ENCODE measurements at places on chromosomes 2 and 18. TPM values are rescaled to one million over a fixed set of nuclear protein-coding genes. Genes with fewer than 3 reads are reported as not detected.

The ZNF396 gene
- total RNA-seq, result 1.2 TPM

DNA sequence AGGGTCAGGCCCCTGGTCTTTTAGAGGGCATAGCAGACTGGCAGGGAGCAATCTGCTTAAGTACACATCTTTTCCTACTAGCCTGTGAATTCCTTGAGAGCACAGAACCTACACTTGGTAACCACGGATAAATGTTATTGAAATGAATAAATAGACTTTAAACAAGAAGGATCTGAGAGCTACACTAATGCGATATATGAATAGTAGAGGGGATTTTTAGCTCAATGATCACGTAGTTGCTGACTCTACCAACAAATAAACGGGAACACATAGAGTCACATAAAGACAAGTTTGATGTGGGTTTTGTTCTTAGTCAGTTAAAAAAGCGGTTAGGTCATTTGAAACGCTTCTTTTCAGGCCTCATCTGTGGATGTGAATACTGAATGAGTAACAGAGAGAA, 290.3 kb upstream of the CCDC68 start:
- no peak for DNase-seq

DNA sequence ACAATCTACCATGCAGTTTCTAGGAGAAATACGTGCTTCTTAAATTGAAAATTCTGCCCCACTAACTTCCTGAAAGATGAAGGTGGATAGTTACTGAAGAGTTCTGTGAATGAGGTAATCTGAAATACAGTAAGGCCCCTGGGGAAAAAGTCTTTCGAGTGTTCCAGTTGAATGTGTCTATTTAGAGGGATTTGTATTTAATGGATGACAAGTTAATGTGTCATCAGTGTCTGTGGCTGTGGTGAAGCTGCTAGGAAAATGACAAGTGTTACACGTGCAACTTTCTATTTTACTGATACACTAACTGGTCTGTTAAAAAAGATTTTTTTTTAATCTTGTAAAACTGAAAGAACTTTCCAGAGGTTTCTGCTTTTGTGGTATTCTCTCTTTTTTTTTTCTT, 384.6 kb downstream of the STK39 start:
- DNase-seq, result no peak

GRCh38 chr18:3250237-3251107, 2.9 kb downstream of the MYL12A start:
- no peak for DNase-seq

DNA sequence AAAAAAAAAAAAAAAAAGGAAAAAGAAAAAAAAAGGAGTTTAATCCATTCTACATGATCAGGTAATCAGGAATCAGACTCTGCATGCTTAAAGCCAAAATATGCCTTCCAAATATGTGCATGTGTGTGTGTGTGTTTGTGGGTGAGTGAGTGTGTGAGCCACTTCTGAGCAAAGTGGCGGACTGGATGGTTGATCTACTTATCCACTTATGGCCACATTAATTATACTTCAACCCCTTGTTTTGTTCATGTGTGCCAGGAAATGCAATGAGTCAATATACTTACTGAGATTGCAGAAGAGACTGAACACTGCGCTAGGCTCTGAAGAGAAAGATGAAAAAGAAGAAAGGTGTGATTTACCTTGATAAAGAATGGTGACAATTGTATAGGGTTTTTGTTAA, 586.5 kb upstream of the NXPH2 start:
- no peak for DNase-seq

GRCh38 chr2:71468279-71469015, 15.1 kb downstream of the DYSF start:
- DNase-seq, result no peak

DNA sequence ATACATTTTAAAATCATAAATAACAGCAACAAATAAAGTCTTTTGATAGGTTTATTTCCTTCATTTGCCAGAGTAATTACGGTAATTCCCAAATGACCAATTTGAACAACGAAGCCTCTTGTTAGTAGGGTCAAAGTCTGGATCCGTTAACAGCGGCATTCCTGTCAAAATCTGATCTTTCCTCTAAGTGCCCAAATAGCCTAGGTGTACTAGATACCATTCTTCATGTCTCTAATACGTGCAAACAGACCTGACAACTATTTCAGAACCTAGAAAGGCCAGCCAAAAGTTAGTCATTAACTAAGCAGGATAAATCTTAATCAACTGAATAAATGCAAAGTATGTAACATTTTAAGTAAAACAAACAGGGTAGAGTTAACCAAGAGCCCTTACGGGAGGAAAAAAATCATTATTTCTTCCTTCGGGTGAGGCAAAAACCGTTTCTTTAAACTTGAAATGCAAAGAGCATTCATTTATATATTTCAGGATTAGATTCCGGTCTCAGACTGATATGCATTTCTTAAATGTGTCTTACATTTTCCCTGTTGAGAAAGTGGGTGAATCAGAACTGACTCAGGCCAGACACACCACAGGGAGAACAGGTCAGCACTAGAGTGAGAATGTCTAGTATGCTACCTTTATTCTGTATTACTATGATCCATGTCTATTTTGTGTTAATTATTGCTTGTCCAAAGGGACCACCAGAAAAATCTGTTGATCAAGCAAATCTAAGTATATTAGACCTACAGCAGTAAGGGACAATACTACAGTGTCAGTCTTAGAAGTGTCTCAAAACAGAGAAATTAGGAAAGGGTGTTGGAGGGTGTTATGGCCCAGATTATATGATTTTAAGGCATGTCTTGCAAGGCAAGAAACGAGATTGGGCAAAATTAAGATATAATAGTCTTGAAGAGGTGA, 141.5 kb upstream of the NDUFV2 start:
- no peak for DNase-seq

DNA sequence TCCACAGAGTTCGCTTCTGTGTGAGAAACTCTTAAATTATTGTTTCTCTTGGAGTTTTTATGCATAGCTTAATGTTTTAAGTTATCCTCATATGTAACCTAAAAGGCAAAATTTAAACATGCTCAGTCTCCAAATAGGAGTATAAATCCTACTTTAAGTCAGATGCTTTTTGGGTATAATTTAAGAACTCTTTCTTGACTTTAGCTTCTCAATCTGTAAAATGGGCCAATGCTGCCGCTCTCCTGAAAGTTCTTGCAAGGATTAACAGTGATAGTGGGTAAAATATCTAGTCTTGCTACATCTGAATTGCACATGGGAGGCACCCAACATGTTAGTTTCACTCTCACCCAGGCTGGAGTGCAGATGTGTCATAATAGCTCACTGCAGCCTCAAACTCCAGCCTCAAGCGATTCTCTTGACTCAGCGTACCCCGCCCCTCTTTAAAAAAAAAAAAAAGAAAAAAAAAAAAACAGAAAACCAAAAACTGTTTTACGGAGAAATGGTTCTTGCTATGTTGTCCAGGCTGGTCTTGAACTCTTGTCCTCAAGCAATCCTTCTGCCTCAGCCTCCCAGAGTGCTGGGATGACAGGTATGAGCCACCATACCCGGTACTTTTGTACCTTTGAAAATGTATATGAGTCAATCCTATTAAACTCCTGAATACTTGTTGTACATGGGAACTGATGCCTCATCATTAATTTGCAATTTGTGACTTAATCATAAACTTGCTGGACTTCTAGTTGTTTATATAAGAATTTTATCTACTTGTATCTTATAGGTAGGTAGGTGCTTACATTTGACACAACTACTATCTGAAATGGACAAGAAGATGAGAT, 1.8 kb downstream of the FBXO48 start:
- no peak for DNase-seq

The CNGA3 gene
- total RNA-seq, result not detected

GRCh38 chr2:219907011-219907365, 279.6 kb downstream of the SLC4A3 start:
- no peak for DNase-seq

DNA sequence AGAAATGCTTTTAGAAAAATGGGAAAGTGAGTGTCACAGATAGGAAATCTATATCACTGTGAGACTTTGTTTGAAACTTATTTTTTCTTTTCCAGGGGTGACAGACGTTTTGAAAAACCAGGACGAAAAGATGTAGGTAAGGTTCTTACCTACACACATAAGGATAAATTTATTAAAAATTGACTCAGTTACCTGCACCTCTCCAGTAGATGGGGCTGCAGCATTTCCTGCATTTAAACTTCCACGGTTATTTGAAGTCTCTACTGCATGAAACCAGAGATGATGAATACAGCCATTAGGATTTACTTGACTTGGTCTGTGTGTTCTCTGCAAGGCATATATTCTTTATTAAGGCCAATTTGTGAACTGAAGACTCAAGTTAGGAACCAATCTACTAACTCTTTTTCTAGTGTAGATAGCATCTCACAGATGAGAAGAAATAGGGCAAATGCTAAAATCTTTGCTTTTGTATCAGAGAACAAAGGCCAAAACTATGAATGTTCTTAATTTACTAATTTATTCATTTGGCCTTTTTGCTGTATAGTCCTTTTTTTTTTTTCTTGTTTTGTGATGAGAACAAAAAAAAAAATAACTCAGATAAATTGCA, 15.0 kb downstream of the KCNJ13 start:
- DNase-seq, result no peak

The PLA2R1 gene
- total RNA-seq, result 0.83 TPM

The KHK gene
- 12.2 TPM for total RNA-seq

- peak; percentile 46 for DNase-seq
These were observed 626 bp downstream of the CAPN10 start for GRCh38 chr2:240586919-240587800.

The GPATCH11 gene
- 2.9 TPM for total RNA-seq

- no peak for DNase-seq
These were observed 21.6 kb downstream of the ZEB2 start for GRCh38 chr2:144498277-144498676.

GRCh38 chr2:66526180-66526579, 91.3 kb downstream of the MEIS1 start:
- DNase-seq, result no peak

Measured in H9 (cell line).